ENCODE measurements at places on chromosomes 1 and 21.

- no peak for DNase-seq
These were observed 143.9 kb downstream of the NOS1AP start for GRCh38 chr1:162213281-162213912.

GRCh38 chr1:13922466-13923110 lies 222.6 kb downstream of the PRDM2 start:
- no peak for DNase-seq

GRCh38 chr1:1299686-1300351 lies 7.9 kb downstream of the ACAP3 start:
- no peak for DNase-seq

DNA sequence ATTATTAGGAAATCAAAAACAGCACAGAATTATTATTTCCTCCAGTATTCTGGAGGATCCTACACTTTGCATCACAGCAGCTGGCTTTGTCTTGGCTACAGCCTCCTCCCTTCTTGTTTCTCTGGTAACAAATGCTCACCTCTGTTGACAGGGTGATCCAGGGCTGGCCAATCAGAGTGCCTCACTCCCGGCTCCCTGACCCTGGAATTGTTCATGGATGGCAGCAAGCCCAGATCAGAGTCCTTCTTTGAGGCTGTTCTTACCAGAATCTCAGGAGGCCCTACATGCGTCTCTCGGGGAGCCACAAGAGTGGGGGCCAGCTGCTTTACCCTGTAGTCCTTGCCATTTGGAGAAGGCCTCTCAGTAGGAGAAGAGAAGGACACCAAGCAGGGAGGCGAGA lies 48.4 kb upstream of the IGSF5 start:
- DNase-seq = no peak

GRCh38 chr1:116232989-116233514 lies 121.9 kb downstream of the MAB21L3 start:
- DNase-seq = peak; percentile 57

- no peak for DNase-seq
These were observed 59.5 kb upstream of the ADARB1 start for GRCh38 chr21:45014747-45015468.

GRCh38 chr1:214326406-214326805 lies 45.4 kb downstream of the SMYD2 start:
- DNase-seq = no peak

DNA sequence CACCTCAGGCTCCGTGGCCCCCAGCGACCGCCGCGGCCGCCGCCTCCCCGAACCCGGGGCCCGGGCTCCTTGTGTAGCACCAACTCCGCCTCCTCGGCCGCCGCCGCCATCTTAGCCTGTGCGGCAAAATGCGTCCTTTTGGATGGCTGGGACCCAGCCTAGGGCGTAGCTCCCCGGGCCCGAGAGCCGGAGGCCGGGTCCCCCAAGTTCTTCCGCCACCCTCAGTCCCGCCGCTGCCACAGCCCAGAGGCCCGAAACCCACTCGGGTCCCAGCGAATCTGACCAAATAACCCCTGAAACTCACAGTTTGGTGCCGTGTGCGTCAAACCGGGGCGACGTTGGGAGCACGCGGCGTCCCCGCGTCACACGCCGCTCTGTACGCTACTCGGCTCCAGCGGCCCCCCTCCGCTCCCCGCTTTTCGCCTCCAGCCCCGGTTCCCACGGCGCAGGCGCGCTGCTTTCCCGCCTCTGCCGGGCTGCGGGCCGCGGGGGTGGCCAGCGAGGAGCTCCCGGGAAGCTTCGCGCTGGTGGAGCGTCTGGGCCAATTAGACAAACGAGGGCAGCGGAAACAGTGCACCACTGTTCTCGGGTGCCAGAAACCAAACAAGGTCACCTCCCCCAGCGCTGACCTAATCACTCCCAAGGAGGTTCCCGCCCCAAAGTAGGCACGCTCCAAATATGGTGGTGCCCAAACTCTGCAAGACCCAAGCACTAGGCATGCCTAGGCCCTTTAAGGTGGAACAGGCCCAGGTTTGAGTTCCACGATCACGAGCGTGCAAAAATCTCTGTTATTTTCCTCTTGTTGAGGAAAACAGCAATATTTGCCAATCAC lies at the start of gene ZNF644:
Gene ZNF644 (minus strand): TSS at position 350 of the 832 bp plus-strand sequence. CDS start 39,682 bp downstream, outside the sequence.
- peak; percentile 94 for DNase-seq

- DNase-seq = no peak
These were observed 1.6 kb downstream of the OVAAL start for GRCh38 chr1:180560200-180560867.

GRCh38 chr1:40344597-40344996 lies 27.5 kb upstream of the COL9A2 start:
- DNase-seq = peak; percentile 95

DNA sequence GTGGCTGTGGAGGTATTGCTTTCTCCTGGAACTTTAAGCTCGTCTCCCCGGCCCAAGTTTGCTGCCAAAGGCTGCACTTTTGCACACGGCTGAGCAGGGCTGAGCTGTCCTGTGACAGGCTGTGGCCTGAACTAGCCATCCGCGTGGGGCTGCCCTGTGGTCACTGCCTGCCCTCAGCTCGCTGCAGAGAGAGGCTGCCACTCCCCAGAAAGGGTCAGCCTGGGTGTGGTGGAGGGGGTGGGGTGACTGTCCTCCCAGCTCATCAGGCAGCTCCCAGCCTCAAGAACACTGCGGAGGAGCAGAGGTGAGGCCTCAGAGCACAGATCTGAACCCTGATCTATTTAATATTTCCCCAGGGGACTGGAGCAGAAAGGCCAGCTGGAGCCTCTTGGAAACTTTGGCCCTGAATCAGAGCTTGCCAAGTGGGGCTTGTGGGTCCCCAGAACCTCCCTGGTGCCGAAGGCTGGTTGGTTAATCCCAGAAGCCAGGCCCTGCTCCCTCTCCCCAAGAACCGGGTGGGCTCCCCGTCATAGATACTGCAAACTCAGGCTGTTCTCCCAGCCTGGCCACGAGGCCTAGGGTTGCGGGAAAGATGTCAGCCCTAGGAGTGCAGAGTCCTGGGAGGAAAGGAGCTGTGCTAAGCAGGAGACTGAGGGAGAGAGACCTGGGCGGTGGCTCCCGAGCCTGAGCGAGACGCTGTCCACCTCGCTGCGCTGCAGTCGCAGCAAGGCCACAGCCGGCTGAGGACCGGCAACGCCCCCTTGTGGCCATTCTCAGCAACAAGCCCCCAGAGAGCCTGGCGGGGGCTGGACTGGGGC lies 125.1 kb upstream of the IPO9 start:
- peak; percentile 89 for DNase-seq

GRCh38 chr21:20647607-20648006 lies 350.6 kb upstream of the NCAM2 start:
- DNase-seq = no peak

DNA sequence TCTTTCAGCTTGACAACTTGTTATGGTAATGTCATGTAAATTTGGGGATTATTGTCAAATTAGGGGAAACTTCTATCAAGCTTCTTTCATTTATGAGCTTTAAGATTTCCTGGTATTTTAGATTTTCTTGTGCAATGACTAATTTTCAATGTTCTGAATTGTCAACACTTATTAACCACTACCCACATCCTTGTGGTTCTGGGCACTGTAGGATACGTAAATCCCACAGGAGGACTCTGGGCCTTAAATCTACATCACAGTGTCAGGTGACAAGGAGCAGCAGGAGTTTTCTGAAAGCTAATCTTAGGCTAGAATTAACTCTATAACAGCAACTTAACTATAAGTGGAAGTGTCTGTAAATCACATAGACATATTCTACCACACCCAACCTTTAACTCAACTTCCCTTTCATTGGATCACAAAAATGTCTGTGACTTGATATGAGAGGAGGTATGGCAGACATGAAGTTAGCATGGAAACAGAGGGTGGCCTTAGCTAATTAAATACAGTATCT lies 397.7 kb downstream of the HLX start:
- no peak for DNase-seq

Data from suppressor macrophage treated with lipopolysaccharide for 1 hour (primary cell).